ENCODE measurements at places on chromosomes 3 and 15.

GRCh38 chr15:40877694-40878093, 3.7 kb upstream of the RHOV start:
- DNase-seq, result no peak

DNA sequence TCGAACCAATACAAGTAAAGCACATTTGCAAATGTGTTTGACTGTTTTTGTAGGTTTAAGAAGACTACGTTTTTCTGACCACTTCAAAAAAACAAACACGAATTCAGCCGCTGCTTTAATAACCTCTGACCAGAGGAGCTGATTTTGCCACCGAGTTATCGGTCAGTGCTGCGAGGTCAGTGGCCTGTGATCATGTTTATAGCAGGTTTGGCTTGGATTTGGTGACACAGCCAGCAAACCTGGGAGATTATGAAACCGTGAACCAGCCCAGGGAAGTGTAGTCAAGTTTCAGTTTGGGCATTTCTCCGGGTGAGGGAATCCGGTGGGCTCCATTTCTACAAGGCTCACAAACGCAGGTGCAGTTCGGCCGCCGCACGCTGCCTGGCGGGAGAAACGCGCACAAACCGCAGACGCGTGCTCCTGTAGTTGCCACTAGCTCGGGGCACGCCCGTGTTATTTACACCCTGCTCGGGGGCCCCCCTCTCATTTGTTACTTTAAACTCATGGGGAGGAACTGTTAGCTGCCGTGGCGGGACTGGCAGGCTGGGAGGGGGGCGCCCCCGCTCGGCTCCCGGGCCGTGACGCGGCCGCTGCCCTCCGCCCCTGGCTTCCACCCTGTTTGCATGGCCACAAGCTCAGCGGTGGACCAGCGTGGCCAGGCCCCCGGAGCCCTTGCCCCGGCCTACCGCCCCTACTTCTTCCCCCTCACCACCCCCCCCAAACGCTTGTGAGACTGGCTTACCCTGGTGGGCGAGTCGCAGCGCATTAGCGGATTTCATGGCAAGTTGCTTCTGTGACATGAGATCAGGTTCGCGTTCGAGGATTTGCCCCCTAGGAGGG, 13.6 kb upstream of the ONECUT1 start:
- DNase-seq, result no peak

- no peak for DNase-seq
Observed at GRCh38 chr3:109933576-109933975, 596.2 kb upstream of the DPPA4 start.

GRCh38 chr3:126461450-126462070, 14.1 kb downstream of the ZXDC start:
- no peak for DNase-seq

- no peak for DNase-seq
Observed at GRCh38 chr15:51108933-51109550, 14.3 kb upstream of the TNFAIP8L3 start.

DNA sequence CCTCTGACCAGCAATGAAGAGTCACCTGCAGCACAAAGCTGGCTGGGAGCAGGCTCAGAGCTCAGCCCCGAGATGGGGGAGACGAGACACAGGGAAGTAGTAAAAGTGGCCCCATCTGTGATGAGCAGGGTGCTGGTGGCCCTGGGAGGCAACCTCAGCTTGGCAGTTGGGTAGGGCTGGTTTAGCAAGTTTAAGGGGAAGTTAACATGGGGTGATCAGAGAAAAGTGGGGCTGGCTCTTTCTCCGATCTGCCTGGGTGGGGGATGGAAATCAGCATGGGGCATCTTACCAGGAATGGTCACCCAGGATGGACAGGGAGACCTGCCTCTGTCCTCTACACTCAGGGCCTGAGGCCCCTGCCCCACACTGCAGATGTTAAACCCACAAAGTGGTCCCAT, 29.9 kb upstream of the SFMBT1 start:
- no peak for DNase-seq

DNA sequence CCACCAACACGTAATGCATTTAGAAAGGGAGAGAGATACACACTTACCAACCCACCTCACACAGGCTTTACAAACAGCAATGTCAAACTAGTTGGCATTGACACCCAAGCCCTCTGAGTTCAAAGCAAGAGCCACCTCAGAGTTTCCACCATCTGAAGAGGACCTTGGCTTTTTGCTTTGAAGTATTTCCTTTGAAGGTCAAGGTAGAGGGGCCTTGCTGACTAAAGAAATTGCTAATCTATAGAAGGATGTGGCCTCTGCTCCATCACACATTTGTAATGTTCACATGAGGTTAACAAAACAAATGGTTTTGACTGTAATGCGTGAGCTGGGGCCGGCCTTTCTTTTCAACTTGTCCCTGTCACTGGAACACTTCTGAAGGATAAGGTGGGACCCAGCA, 117.7 kb downstream of the POLR2M start:
- DNase-seq, result no peak

DNA sequence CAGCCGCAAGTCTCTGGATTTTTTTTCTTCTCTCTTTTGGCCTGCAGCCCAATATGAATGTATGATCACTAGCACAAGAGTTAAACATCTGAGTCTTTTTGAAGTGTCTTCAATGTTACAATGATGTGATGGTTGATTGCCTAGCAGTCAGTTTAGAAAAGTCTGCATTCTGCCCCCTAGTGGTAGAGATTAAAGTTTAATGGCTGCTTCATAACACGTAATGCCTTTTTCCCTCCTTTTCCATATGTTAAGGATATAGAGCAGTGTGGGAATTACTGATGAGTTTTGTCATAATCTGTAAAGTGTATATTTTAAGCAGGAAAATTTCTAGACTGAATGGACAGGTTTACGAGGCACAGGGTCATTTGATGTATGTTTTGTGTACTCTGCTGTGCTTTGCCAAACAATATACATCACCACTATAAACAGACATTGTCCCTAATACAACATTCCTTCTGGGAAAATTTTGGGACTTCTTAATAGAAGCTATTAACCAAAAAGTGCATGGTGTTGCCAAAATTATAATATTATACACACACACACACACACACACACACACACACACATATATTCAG, 1038.5 kb upstream of the NR2F2 start:
- no peak for DNase-seq

- DNase-seq, result peak; percentile 16
Observed at GRCh38 chr15:32029862-32030781, at the start of gene CHRNA7. TSS of gene CHRNA7 (plus strand) at chr15:32030515. CDS start at chr15:32030595, 80 bp downstream.

DNA sequence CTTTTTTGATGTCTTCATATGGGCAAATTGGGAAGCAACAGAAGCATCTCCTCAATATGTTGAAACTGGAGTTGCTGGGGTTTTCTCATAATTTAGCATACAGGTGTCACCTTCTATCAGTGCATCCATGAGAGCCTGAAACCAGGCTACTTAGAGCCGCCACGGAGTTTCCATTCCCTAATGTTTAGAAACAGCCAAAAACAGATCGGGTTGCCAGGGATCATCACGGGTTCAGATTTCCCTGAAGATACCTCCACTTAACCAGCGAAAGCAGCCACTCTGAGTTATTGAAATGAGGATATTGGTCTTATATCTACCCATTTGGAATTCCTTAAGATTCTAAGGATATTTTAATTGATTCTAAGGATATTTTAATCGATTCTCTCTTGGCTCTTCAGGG, 14.5 kb downstream of the TERB2 start:
- DNase-seq, result no peak

DNA sequence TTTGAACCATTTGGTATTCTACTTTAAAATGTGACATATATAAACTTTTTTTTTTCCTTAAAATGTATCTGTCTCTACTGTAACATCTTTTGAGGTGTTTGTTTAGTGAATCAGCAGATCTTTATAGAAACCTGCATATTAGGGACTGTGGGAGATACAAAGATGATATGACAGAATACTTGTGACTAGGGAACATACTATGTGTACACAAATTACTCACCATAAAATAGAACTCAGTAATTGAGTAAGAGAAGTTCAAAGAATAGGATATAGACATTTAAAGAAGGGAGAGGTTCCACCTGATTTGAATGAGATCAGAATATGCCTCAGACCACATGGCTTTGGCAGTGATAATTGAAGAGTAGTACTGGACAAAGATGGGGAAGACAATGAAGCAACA, 47.9 kb downstream of the ATP2C1 start:
- no peak for DNase-seq

DNA sequence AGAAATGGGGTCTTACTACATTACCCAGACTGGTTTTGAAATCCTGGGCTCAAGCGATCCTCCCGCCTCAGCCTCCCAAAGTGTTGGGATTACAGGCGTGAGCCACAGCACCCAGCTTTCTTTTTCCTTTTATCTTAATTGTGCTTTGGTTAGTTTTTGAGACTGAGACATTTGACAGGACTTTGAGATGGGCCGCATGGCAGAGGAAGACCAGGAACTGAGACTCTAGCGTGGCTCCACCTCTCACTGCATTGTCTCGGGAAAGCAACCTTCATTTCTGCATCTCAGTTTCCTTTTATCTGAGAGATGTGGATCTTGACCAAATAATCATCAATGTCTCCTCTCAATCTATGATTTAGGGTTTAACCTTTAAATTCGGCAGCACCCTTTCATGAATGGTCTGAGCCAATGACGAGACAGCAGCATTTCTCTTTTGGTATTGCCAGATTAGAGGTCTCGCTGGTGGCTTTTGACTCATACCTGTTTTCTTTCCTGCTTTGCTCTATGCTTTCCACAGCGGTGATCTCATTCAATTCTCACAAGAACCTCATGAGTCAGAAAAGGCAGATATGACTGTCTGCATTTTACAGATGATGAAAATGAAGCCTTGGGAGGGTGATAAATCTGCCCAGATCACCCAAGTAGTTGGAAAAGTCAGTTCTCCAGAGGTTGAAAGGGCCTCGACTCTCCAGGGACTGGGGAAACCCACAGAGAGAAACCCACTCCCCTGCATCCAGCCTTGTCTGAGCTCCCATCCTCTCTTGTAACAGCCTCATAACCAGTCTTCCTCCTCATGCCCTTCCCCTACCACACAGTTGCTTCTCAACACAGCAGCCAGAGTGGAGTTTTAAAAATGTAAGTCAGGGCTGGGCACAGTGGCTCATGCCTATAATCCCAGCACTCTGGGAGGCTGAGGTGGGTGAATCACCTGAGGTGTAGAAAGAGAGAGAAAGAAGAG, 84.8 kb upstream of the FOXB1 start:
- peak; percentile 50 for DNase-seq

- no peak for DNase-seq
Observed at GRCh38 chr3:16124636-16125035, 49.8 kb upstream of the GALNT15 start.

DNA sequence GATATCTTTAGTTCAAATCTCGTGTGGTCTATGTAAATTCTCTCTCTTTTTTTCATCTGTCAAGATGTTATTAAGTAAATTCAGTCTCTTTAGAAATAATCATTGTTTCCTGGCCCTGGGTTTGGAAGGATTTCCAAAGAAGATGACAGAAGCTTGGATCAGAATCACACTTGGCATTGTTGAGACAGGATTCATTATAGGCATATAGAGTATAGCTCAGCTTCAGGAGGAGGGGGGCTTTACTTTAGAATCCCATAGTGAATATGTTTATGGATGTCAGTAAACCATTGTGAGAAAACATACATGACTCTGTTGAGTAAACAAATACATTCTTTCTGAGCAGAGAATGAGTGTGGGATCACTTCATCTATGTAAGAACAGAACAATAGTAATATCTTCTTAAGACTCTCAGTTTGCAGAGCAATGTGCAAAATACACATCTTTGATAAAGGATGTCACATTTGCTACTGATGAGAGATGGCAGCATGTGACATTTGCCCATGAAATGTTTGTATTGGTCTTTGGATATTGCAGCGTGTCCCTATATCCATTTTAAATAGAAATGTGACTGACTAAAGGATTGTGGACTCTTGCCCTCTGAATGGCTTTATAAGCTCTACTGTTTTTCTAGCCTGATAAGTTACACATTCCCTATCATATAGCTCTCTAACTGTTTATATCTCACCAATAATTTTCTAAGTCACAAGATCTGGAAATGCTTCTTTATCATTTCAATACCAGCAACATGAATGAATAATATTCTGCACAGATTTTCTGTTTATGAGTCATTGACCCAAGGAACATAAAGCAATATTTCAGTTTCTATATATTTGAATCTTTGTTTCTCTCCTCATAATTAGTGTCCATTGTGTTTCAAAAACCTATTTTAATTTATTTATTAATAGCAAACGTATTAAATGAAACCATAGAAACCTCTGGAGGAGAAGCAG, 95.6 kb upstream of the THRB start:
- no peak for DNase-seq

GRCh38 chr15:85005746-85006145, 24.1 kb downstream of the PDE8A start:
- DNase-seq, result no peak

DNA sequence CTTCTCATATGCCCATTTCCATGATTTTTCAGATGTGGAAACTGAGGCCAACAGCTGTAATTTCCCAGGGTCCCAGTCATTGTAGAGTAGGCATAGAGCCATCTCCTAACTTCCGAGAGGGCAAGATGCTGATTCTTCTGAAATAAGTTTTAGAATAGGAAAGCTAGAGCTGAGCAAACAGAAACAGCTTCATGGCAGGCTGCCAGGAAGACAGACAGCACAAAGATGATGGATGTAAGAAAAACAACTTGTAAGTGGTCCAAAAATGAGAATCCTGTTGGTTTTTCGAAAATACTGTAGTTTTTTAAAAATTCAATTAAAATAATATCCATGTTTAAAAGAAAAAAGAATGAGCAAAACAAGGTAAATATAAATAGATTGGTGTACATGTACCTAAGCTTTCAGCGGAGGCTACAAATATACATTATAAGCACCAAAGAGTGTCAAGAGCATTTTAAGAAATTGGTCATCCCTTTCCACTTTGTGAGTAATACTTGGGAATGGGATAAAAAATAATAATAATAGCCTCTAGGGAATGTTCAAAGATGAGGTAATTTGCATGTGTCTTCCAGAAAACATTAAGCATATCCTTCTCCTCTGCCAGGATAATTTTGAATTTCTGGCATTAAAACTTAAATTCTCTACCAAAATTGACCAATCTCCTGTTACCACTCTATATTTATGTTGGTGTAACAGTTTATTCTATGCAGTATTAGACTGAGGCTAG, 406.6 kb downstream of the MECOM start:
- DNase-seq, result no peak

- no peak for DNase-seq
Observed at GRCh38 chr3:169264711-169265110, 398.8 kb downstream of the MECOM start.

GRCh38 chr3:71681224-71681668, 44.0 kb downstream of the EIF4E3 start:
- peak; percentile 48 for DNase-seq

GRCh38 chr3:37462452-37462851, 288.1 kb upstream of the LRRFIP2 start:
- no peak for DNase-seq

GRCh38 chr3:112759681-112760080, 87.0 kb downstream of the CD200R1L start:
- no peak for DNase-seq

GRCh38 chr3:99659032-99659431, 20.6 kb downstream of the COL8A1 start:
- no peak for DNase-seq

GRCh38 chr3:151227266-151227806, 24.3 kb upstream of the GPR171 start:
- DNase-seq, result no peak

GRCh38 chr15:99983171-99983885, 250.1 kb upstream of the LYSMD4 start:
- no peak for DNase-seq
